Left lobe of liver (tissue), 2 donors: ENCODE measurements at places on chromosomes 2 and 18. TPM values are rescaled to one million over a fixed set of nuclear protein-coding genes. Genes with fewer than 3 reads are reported as not detected.

GRCh38 chr18:76420898-76421684, 74.0 kb downstream of the ZNF516 start:
- DNase-seq: no peak

DNA sequence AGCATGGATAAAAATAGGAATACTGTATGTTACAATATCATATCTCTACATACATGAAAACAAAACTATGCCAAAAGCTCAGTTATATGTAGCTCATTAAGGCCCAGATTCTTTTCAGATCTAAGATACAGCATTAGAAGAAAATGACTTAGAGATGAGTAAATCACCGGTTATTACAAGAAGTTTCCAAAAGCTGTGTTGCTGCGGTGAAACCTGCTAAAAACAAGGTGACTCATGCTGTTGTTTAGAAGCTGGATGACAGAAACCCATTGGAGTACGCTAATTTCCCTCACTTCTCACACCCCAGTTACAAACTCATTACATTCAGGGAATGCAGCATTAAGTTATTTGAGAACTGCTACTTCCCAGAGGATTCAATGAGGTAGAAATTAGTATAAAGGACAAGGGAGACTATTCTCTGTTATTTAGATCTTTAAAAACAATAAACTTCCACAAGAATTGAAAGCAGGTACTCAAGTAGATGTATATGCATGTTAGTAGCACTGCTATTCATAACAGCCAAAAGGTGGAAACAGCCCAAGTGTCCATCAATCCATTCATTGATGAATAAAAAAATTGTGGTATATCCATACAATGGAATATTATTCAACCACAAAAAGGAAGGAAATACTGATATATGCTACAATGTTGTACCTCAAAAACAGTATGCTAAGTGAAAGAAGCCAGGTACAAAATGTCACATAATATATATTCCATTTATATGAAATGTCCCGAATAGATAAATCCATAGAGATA, 32.6 kb downstream of the RBKS start:
- no peak for DNase-seq

DNA sequence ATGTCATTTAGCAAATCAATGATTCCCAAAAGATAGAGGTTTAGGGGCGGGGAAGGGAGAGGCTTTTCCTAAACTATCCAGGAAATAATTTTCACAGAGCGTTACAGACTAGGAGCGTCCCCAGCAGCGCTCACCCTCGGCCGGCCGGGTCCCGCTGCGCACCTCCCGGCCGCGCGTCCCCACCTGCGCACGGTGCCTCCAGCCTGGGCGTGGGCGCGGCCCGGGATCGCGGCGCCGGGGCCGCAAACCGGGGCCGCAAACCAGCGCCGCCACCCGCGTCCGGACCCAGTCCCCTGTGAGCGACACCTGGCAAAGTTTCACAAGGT, 684 bp upstream of the ZCCHC2 start:
- DNase-seq: no peak

DNA sequence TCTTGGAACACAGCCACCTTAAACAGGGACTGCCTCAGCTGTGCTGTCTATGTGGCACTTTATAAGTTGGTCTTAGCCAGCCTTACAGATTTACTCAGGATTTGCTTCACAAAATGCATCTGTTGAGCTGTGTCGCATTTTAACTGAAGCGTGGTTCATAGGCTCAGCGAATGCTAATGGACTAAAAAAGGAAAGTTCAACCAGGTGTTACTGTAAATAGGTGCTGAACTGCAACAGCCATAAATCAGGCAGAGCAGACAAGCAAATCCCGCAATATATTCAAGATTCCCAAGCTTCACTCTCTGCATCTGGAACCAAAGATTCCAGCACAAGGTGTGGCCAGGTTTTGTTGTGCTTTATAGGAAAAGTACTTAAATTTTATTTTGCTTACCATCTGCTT, 130.0 kb downstream of the EPHA4 start:
- no peak for DNase-seq

- peak; percentile 47 for DNase-seq
Measured at GRCh38 chr2:40240070-40240469, 211.8 kb downstream of the SLC8A1 start.

GRCh38 chr2:190407246-190407661, 901 bp upstream of the MFSD6 start:
- no peak for DNase-seq

DNA sequence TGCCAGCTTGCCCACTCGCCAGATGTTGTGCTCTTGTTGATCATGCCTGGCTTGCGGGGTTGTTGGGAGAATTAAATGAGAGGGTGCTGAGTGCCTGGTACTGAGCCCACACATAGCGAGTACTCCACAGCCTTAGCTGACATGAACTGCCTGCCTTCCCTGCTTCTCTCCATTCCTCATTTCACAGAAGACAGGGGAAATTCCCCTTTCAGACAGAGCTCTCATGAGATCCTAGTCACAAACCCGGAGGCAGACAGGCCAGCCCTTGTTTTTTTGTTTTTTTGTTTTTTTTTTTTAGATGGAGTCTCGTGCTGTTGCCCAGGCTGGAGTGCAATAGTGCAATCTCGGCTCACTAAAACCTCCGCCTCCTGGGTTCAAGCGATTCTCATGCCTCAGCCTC, 17.1 kb upstream of the DNMT3A start:
- no peak for DNase-seq

DNA sequence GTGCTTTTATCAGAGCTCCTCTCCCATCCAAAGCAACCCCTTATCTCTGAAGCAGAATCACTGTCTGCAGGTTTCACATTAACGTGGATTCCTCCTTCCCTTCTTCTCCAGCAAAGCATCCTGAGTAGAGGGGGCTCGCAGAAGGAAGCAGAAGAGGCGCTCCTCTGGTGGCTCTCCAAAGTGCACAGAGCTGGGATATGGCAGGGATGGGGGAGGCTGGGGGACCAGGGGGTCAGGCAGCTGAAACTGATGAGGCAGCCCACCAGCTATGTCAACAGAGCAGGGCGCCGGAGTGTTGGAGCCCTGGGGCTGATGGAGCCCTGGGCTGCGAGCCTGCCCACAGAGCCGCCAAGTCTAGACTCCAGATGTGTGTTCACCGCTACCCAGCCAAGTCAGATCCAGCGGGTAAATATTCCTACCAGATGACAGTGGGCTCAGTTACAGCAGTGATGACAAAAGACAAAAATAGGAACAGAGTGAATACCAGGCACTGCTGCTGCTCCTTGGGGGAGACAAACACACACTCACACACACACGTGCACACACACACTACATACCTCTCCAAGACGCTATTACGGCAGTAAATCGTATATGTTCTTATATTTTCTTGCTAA, 678.3 kb upstream of the ID2 start:
- DNase-seq: no peak

DNA sequence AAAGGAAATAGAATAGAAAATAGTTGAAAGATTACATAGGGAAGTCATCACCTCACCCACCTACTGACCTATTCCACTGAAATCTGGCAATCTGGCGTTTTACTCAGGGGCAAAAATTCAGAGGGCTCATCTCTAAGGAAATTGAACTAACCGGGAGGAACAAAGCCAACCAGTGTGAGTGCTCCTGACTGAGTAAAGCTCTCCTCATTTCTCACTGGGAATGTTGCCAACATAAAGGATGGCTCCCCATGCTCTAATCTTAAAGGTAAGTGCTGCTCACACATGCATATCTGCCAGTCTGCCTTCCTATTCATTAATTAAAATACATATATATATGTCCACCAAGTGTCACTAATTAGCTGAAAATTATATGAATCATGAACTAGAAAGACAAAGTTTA, 13.5 kb upstream of the DOK6 start:
- no peak for DNase-seq

DNA sequence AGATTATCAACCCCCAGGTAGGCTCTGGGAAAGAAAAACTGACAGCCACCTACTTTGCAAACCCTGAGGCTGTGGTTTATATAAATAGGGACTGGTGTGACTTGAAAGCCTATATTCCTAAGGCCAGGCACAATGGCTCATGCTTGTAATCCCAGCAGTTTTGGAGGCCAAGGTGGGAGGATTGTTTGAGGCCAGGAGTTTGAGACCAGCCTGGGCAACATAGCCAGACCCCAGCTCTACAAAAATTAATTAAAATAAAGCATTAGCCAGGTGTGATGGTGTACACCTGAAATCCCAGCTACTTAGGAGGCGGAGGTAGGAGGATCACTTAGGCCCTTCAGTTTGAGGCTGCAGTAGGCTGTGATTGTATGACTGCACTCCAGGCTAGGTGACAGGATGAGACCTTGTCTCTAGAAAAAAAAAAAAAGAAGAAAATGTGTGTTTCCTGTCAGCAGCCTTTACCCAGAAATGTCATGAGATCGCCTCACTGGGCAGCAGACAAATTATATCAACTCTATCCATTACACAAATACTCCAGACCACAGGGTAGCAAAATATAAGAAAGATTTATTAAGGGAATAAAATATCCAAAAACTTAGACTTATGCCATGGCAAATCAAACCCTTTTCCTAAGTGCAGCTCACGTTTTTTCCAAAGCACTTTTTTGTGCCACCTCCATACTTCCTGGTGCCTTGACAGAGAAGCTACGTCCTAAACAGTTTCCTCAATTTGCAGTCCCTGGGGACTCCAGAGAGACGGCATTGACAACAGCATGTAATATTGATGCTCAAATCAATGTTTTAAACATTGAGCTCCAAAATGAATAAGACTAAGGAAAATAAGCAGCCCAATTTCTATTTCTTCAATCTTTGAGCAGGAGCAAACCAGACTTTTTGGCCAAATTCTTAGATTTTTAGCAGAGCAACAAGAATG, 190.8 kb upstream of the NDUFV2 start:
- no peak for DNase-seq

DNA sequence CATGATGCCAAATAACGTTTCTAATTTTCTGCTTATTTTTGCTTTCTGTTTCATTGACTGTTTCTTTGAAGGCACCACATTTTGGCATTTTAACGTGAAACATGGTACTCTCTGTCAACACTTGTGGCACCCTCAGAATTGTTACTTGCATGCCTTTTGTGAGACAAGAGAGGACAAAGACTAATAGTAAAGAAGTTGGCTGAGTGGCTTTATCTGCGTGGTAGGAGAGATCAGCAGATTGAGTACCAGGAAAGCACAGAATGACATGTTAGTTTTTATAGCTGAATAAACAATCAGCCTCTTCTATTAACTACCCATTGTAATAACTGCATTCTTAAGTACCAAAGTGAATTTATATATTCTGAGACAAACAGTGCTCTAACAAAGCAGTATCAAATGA, 8.6 kb downstream of the ZNF638 start:
- no peak for DNase-seq

GRCh38 chr2:20208476-20208859, 16.5 kb downstream of the SDC1 start:
- DNase-seq: no peak

GRCh38 chr2:238376884-238377391, 49.8 kb upstream of the ASB1 start:
- no peak for DNase-seq

CRYGC gene
- not detected for total RNA-seq

KCNG2 gene
- not detected for total RNA-seq

NOSTRIN gene
- 3.5 TPM for total RNA-seq

SLC4A5 gene
- 1.2 TPM for total RNA-seq

MTLN gene
- 40.8 TPM for total RNA-seq

B4GALT6 gene
- total RNA-seq: 2.7 TPM
